ENCODE measurements at places on chromosomes 13 and 19.

DNA sequence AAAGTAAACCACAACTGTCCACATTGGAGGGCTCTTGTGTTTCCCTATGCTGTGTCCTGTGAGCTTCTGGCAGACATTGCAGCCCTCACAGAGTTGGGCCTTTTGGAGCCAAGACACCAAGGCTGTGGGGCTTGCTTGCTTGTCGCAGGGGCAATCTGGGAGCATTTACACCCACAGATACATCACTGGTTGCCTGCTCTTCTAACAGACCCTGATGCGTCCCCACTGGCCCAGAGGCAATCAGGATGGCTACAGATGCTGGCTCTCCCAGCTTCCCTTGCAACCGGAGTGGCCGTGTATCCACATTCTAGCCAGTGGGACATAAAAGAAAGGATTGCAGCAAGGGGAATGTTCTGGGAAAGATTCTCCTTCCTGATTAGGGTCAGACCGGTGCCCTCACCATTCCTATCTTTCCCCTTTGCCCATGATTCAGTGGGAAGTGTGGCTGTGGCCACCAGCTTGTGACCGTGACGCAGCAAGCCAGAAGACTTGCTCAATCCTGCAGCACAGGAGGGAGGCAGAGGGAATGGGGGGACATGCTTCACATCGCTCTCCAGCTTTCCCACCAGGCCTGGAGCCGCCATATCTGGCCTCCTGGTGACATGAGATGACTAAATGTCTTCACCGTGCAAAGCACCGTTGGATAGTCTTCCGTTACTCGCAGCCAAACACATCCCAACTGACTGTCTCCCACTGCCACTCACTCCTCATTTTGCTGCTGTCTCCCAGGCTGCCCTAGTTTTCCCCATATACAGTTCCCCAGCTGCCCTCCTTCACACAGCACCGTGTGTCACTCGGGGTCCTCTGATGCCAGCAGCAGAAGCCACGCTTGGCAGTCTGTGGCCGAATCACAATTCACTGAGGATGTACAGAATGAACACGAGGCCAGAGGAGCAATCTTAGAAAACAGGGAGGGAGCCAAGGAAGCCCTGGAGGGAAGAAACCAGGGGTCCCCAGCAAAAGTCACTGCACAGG lies 151.0 kb downstream of the DPF1 start:
- no peak for DNase-seq

DNA sequence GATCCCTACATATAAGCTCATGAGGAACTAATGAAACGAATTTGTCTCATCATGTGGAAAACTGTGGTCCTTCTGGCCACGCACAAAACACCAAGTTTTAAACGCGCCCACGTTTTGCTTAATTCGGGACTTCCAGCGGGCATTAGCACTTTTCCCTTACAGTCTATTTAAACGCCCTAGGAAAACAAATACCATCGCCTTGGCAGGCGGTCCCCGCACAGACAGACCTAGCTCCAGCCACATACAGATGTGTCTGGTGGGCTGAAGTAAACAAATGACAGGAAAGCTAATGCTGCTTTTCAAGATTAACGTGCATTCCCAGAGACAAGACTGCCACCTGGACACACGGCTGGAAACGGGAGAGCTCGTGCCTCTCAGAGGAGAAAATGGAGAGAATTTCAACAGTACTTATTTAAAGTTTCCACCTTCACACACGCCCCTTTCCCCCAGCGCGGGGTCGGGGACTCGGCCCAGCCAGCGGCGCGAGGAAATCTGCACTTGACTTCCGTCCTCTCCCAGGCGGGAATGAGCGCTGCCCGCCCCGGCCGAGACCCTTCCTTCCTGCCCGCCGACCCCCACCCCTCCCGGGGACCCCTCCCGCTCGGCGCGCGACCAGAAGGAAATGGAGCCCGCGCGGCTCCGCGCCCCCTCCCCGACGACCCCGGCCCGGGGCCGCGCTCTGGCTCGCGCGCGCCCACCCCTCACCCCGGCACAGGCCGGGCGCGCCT lies 931 bp downstream of the USP12 start:
- DNase-seq: peak; percentile 42

GRCh38 chr13:86464193-86464592 lies 665.0 kb upstream of the SLITRK6 start:
- DNase-seq: no peak

DNA sequence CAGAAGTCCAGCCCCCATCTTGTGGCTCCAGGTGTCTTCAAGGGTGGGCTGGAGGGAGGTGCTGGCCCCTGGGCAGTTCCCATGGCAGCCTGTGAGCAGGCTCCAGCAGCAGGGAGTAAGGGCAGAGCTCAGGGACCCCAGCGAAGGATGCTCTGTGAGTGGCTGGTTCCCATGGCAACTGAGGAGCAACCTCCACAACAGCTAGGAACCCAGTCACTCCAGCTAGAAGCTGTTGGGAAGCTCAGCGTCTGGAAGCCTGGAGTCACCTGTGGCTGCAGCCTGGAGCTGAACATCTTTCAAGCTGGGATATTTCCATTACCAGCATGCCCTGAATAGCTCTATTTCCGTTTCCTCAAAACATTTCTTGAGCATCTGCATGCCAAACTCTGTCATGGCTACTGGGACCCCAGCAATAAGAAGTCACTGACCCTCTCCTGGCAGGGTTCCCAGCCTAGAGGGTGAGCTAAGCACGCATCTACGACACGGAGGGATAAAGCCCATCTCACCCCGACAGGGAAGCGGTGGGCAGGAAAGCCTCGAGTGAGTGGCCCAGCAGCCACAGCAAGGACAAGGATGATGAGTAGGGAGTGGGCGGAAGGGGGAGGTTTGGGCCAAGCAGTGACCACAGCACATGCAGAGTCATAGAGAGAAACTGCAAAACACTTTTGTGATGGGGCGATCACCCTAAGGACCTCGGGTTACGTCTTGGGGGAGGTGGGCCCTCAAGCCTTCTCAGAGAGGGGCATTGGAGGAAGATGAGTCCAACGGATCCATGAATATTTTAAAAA lies 52.6 kb downstream of the ALOX5AP start:
- DNase-seq: peak; percentile 36

DNA sequence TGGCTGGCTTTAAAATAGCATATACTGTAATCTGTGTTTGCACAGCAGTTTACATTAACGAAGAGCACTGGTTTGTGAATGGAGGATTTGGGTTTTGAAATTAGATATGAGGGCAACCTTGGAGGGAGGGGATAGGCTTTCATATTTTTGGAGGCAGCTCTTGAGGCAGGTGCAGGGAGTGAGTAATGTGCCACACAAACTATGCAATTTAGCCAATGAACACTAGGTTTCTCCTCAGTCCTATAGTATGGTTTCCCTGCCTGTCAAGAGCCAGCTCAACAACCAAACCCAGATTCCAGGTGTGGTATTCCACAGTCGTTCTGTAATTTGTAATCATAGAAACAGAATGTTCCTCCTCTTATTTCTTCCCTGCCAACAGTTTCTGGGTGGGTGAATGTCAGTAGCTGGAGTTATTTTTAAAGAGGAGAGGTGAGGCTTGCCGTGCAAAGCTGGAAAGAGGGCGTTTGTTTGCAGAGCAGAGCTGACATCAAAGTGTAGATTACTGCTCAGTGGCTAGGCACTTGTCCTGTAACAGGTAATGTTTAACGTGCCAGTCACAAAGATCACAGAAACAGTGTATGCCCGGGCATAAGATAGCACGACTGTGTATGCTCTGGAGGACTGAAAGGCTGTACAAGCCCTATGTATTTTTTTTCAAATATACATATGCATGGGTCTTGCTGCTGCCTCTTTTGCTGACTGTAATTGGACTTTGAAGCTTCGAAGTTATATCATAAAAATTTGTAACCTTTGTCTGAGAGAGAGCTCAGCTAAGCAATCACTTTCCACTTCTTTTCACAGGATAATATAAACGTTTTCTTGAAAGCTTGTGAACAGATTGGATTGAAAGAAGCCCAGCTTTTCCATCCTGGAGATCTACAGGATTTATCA lies 124.2 kb downstream of the LMO7 start:
- peak; percentile 42 for DNase-seq

- peak; percentile 21 for DNase-seq
Measured at GRCh38 chr13:71864986-71865873, 1.8 kb downstream of the DACH1 start.

- no peak for DNase-seq
Measured at GRCh38 chr13:85377783-85378182, 421.4 kb downstream of the SLITRK6 start.

DNA sequence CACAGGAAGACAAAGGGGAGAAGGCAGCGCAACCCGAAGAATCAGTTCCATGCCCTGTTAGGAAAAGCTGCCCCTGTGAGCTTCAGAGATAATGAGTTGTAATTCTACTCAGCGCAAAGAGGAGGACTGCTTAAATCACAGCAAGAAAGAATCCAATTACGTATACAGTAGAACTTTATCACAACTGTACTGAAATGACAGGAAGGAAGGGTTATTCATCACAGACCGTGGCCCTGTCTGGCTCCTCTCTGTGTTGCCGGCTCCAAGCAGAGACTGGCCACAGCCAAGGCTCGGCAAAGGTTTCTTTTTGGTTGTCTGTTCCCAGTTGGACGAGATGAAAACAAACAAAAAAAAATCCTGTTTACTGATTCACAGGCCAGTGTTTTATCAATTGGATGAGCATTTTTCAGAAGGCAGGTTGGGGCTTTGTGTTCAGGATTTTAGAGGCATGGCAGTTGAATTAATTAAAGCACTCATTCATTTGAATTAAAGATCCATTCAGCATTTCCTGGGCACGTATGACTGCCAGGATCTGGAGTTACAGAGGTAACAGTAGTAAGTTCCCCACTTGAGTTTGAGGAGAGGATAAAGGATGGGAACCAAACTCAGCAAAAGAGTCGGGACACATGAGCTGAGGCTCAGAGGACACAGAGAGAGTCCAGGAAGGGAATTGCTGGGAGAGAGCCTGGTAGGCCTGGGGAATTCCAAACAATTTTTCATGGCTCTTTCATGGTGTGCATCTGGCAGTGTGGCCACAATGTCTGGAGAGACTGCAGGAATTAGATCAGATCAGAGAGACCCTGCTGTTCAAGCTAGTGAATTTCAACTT lies 341.0 kb downstream of the DNAJC15 start:
- DNase-seq: peak; percentile 86

GRCh38 chr13:102907016-102907756 lies 61.4 kb downstream of the ERCC5 start:
- peak; percentile 28 for DNase-seq

GRCh38 chr19:8146877-8147581 lies 2.4 kb downstream of the FBN3 start:
- DNase-seq: no peak

GRCh38 chr19:41192574-41193429 lies at the start of gene CYP2S1:
TSS of gene CYP2S1 (plus strand) at chr19:41193219. CDS start at chr19:41193265, 46 bp downstream.
- DNase-seq: peak; percentile 28

DNA sequence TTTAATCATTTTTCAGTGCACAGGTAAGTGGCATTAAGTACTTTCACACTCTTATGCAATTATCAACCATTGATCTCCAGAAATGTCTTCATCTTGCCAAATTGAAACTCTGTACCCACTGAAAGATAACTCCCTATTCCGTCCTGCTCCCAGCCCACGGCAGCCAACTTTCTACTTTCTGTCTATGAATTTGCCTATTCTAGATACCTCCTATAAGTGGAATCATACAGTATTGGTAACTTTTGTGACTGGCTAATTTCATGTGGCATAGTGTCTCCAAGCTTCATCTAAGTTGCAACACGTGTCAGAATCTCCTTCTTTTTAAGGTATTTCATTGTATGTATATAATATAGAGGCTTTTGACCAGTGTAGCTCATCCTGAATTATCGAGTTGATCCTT lies 5.7 kb upstream of the CEACAM18 start:
- DNase-seq: no peak

GRCh38 chr19:39492225-39492624 lies 6.5 kb upstream of the DLL3 start:
- DNase-seq: no peak

DNA sequence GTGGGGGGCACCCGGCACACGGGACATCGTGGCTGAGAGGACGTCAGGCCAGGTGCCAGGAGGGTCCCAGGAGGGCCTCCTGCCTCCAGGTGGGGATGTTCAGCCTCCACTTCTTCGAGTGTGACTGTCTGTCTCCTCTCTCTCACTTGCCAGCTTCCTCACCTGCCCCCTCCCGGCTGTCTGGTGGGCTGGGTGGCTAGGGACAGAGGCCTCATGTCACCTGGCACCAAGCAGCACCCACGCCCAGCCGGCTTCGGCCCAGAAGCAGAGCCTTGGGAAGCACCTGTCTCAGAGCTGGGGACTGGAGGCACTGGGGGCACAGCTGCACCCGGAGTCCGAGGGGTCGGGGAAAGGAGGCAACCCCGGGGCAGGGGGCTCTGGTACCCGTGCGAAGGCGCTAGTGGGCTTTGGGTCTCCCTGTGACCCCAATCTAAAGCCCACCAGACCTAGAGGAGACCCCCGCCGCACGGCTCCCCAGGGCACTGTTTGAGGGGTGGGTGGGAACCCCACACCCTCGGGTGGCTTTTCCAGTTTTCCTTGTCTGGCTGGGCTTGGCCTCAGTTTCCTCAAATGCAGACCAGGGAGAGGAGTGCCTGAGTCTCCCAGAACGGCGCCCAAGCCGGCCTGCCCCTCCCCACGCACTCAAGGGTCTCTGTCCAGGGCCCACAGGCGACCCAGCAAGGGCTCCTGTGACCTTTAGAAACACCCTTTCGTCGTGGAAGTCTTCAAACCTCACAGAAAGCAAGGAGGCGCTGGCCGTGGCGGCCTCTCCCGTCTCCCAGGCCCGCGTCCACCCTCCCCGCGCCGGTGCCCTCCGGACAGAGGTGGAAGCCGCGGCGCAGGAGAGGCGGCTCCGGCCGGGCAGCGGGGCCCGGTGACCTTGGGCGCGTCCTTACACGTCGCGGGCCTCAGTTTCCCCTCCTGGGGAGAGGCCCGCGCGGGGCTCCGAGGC lies 664 bp upstream of the HCN2 start:
- DNase-seq: no peak

GRCh38 chr13:77696879-77697216 lies 639 bp upstream of the SLAIN1 start:
- no peak for DNase-seq

GRCh38 chr19:6030214-6030507 lies 52.2 kb upstream of the RANBP3 start:
- DNase-seq: peak; percentile 94

GRCh38 chr13:33106656-33107360 lies 90.6 kb downstream of the KL start:
- DNase-seq: peak; percentile 47

DNA sequence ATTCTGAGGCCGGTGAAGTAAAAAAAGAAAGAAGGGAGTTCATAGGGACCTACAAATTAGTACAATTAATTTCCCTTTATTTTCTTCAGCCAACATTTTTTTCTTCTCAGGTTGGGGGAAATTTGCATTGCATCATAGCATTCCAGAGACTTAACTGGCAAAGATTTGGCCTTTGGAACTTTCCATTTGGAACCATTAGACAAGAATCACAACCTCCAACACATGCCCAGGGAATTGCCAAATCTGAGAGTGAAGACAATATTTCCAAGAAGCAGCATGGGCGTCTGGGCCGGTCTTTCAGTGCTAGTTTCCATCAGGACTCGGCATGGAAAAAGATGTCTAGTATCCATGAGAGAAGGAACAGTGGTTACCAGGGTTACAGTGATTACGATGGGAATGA lies 6.4 kb upstream of the ERCC5 start:
- DNase-seq: peak; percentile 57

Data from iris pigment epithelial cell (primary cell).